A549 treated with RU486 at 1 μM for 4 hours (cell line): ENCODE measurements at places on chromosomes 4 and X. TPM values are rescaled to one million over a fixed set of nuclear protein-coding genes. Genes with fewer than 3 reads are reported as not detected.

Gene RAB9B
- total RNA-seq: 0.03 to 0.05 TPM (median 0.03 TPM) in 3 of 5 replicates, not detected in the others

Gene FAM184B
- total RNA-seq: 0.03 to 0.05 TPM (median 0.03 TPM) in 4 of 5 replicates, not detected in the other

Gene LRP2BP
- 0.05 to 0.31 TPM (median 0.10 TPM) in 5 replicates for total RNA-seq

Gene IQSEC2
- 31.0 to 42.7 TPM (median 39.6 TPM) in 5 replicates for total RNA-seq

Gene EPHA5
- total RNA-seq: 0.19 to 0.62 TPM (median 0.45 TPM) in 5 replicates

Gene ARAP2
- total RNA-seq: 0.17 to 1.5 TPM (median 0.57 TPM) in 5 replicates

Gene DCAF4L1
- 0.05 to 0.13 TPM (median 0.11 TPM) in 5 replicates for total RNA-seq

Gene SPANXN4
- not detected in 5 replicates for total RNA-seq

Gene ANXA3
- 54.9 to 76.4 TPM (median 59.0 TPM) in 5 replicates for total RNA-seq
